Stimulated activated CD4-positive, alpha-beta T cell treated with anti-CD3 and anti-CD28 coated beads, Interleukin-12 subunit alpha, Interleukin-12 subunit beta, amount 100 ng/mL, for 48 hours (primary cell): ENCODE measurements at places on chromosomes 6 and 20.
A peak's percentile ranks its signal among the peaks of the same experiment; 100 is the strongest.

DNA sequence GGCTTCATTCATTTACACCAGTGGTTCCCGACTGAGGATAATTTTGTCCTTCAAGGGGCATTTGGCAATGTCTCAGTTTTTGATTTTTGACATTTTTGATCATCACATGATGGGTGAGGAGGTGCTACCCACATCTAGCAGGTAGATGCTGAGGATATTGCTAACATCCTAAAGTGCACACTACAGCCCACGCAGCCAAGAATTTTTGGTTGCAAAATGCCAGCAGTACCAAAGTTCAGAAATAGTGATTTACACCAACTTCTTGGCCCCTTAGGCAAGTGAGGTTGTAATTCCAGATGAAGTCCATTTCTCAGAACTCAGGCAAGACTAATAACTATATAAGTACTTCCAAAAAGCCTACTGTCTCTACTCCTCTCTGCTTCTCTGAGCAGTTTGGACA, 80.1 kb upstream of the TSHZ2 start:
- DNase-seq: no peak

- no peak for DNase-seq
Observed at GRCh38 chr6:5534643-5535042, 273.3 kb downstream of the FARS2 start.

GRCh38 chr6:4504700-4505099, 271.5 kb upstream of the CDYL start:
- DNase-seq: no peak

DNA sequence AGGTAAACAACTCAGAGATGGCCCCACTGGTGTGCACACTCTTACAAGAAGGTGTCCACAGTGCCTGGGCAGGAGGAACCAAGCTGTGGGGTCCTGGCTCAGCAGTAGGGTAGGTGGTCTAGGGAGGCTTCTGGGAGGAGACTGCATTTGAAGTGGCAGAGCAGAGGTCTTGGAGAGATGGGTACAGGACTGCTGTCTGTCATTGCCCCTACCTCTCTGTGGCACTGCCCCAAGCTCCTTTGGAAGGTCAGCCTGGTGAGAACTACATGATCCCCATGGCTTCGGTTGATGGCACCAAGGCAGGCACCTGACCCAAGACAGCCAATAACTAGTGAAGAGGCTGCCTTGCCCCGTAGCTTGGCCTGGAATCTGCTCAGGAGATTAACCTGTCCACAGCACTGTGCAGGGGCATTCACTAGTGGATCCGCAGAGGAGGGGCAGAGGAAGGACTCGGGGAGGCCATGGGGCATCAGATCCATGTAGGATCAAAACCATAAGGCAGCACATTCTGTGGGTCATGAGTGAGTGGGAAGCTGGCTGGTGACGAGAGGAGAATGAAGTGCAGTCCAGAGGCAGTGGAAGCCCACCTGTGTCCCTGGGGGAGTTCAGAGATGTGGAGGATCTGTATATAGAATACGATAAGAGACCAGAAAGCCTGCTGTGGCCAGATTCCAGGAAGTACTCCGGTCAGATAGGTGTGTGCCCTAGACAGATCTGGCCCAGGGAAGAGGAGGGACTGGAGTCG, 162.0 kb downstream of the GRM4 start:
- DNase-seq: no peak

GRCh38 chr20:52612046-52612632, 360.0 kb upstream of the TSHZ2 start:
- no peak for DNase-seq

- peak; percentile 32 for DNase-seq
Observed at GRCh38 chr20:62618611-62619529, 23.4 kb upstream of the SLCO4A1 start.

DNA sequence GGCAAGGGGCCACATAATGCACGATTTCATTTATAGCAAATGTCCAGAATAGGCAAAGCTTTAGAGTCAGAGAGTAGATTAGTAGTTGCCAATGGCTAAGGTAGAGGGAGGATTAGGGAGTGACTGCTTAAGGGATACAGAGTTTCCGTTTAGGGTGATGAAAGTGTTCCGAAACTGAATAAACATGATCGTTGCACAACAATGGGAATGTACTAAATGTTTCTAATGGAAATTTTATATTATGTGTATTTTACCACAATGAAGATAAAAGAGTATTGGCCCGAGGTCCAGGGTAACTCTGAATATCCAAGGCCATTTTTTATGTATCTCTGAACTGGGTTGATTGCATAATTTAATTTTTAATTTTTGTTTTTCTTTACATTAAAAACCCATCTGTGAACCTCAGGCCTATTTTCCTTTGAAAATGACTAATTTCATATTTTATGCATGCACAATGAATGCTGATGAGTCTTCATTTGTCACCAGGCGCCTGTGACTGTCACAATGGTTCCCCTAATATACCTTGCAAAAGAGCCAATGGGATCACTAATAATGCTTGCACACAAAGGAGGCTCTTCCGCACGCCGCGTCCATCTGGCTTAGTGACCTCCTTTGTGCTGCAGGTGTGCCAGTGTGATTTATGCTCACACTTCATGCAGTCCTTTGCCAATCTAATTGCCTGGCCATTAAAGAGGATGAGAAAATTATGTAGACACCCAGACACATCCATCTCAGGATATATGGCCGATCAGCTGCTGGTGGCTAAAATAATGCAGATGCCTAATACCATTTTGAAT, 612.5 kb downstream of the CDH26 start:
- no peak for DNase-seq

DNA sequence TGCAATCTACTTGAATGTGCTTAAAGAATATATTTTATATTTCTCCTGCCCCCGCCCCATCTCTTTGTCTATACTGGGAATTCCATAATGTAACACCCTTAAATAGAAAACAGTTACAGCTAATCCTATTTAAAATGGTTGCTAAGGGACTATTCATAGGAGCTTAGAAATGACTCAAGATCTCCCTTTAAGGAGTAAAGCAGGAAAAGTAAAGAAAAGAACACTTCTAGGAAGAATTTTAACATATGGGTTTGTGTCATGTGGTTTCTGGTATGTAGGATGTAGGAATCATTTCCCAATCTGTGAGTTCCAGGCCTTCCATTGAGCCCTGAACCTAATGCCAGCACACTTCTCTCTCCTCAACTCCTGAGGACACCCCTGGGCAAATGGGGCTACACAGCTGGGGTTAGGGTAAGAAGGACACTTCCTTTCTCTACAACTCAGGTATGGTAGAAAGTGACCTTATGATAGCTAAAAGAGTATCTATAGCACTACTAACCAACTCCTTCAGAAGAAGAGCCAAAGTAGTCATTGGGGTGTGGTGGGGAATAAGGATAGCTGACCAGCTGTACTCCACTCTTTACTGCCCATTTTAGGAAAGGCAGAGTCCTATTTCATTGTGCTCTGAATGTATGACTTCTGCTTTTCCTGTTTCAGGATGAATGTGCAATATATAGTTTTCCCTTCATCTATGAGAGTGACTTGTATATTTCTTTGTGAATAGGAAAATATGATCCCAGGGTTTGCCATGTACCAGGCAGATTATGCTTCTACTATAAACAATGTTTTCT, 27.3 kb downstream of the RIMS1 start:
- no peak for DNase-seq

GRCh38 chr6:27294409-27294808, 17.7 kb downstream of the POM121L2 start:
- no peak for DNase-seq
